Amniotic stem cell (primary cell): ENCODE measurements at places on chromosomes 4 and X.

DNA sequence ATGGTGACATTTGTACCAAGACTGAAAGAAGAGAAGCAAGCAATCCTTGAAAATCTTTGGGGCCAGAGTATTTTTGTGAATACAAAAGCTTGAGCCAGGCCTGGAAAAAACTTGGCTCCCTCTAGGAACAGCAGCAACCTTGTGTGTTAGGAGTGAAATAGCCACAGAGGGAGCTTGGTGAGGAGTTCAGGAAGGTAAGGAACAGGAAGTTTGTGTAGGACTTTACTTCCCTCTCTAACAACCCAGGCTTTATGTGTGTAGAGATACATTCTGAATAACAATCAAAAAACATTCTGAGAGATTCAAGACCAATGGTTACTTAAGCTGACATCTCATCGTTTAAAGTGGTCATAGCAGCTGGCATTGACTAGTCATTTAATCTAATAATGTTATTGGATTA, 668.5 kb downstream of the PCDH18 start:
- no peak for DNase-seq

DNA sequence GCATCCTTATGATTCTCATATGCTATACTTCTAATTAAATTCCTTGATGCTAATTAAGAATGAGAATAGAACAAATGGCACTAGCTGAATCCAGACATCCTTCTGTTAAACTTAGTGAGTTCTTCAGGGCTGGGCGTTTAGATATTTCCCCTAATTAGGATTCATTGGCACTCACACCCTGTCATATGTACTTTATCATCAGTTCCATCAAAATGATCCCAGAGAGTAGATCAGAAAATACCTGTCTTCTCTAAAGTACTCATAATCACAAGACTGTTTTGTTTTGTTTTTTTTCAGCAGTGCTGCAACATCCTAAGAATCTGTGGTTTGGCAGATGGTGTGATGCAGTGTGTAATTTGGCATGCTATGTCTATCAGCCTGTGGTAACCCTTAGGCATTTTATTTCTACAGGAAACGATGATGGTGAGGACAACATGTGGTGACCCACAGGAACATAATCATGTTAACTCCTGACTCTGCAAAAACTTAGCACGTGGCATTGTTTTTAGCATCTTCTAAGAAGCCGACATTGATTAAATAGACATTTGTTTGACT, 2528.4 kb downstream of the ARAP2 start:
- peak; percentile 26 for DNase-seq

DNA sequence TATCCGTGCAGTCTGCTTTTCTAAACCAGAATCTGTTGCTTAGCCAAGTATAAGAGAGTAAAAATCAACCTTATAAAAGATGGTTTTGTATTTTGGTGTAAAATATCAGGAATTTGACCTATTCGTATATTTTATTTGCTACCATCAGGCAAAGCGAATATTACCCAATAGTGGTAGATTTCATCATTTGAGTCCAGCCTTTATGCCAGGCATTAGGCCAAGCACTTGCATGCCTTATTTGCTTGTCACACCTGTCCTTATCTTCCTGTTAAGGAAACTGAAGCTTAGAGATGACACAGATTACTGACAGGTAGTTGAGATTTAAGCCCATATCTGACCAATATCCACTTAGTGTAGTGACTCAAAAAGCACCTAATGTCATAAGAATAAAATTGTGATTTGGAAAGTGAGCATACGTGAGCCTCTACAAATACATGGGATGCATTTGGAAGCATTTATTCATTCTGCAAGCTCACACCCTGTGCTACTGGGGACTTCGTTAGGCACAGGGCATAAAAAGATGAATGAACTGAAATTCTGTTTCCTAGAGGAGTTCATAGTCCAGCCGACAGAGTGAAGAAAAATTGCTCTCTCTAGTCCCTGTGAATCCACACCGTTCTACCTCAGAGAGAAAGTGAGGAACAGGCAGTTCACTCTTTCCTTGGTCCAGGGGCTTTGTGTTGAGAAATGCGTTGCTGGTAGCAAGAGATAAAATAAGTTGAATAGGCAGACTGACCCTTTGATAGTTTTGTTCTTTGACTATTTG, 2.3 kb upstream of the RNF212 start:
- DNase-seq, result no peak

DNA sequence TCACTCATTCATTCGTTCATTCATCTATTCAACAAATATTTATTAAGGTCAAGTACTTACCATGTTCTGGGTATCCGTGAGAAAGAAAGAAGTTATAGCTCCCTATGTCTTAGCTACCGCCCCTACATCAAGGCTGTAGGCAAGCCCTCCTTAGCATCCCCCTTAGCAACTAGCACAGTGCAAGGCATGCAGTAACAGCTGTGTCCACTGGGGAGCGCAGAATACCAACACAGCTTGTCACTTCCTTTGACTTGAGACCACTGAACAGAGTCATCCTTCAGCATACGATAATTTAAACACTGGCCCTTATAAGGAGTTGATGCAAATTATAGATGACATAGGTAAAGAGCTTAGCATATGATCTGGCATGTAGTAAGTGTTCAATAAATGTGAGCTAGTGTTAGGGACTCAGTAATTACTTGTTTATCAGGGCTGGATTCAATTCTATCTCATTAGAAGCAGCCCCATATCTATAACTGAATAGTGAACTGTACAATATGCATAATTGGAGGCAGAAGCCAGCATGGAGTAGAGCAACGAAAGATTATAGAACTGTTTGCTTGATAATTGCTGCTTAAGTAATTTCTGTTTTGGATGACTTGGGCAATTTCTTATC, 8.7 kb downstream of the KIAA1210 start:
- peak; percentile 12 for DNase-seq

DNA sequence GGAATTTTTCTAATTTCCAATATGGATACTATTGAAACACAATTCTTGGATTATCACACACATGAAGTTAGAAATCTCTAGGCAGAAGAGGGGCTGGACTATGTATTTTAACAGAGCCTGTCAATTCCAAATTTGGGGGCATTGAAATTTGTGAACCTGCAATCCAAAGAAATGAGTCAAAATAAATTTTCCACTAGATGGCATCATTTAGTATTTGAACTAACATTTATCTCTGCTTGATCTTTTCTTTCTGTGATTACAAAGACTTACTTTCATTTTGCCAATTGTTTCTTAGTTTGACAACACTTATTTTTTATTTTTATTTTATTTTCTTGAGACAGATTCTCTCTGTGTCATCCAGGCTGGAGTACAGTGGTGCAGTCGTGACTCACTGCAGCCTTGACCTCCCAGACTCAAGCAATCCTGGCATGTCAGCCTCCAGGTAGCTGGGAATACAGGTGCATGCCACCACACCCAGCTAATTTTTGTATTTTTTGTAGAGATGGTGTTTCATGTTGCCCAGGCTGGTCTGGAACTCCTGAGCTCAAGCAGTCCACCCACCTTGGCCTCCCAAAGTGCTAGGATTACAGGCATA, 2.7 kb upstream of the PYURF start:
- DNase-seq, result no peak

- DNase-seq, result no peak
These were observed 180.6 kb downstream of the RNF150 start for GRCh38 chr4:140952717-140953116.
